ENCODE measurements at places on chromosomes 5 and 9.

DNA sequence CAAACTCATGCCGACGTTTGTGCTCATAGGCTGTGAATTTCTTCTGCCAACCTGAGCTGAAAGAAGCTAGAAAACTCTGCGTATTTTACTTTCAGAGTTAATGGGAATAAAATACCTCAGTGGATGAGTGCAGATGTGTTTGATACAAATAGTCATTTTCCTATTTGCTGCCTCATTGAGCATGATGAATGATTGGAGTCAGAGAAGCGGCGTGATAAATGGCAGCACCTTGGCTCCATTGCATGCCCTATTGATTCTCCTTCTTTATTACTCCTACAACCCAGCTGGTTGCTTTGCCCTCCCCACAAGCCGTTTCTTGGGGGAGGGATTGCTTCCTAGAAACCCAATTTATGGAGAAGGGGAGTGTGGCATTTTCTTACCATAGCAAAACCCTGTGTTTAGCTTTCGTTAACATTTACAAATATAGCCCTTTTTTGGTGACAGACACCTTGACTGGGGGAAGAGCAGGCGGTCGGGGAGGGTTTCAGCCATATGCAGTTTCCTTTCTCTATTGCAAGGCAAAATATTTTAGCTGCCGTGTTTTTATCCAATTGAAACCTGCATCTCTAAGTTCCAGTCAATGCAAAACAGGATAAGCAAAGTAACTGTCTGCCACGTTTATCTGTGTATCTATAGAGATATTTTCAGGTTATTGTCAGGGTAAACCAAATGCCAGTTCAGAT lies 93.1 kb upstream of the TBCA start:
- DNase-seq, result no peak

DNA sequence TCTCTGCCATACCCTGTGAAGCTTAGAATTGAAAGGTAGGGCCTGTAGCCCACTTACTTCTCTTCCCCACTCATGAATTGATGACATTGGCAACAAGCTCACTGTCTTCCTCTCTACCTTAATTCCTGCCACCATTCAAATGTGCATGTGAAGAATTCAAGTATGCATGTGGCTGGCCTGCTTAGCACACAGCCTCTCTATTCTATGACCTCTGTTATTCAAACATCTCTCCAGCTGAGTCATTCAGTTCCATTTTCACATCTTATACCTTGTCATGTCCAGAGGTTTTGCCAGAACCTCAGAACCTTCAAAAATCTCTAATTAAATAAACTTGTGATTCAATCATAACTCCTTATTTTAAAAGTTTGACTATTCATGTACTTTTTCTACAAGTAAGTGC lies 114.7 kb upstream of the MAN2A1 start:
- no peak for DNase-seq

- no peak for DNase-seq
These were observed 69.6 kb upstream of the TAF1L start for GRCh38 chr9:32705059-32705458.

DNA sequence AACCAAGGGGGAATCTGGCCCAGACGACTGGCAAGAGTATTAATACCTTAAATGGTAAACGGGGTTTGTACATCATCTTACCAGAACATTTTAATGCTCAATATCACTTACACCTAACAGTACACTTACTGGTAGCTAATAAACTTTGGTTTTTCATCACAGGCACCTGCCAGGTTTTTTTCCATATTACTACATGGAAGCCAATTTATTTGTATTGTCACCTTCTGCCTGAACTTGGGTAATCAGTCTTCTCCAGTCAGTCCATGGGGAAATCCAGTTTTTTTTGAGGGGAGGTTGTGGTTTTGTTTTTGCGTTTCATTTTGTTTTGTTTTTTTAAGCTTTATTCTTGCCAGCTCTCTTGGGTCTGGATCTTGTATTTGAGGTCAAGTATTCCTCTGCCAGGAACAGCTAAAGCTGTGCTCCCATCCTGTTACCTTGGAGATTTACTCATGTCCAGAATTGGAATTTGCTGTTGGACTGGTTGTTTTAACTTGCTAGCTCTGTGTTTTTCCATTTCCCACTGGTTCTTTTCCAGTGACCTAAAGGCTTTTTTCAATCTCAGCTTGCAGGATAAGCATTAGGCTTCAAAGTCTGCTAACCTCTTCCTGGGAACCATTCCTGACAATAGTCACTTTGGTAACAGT lies 11.1 kb upstream of the NADK2 start:
- DNase-seq, result no peak

DNA sequence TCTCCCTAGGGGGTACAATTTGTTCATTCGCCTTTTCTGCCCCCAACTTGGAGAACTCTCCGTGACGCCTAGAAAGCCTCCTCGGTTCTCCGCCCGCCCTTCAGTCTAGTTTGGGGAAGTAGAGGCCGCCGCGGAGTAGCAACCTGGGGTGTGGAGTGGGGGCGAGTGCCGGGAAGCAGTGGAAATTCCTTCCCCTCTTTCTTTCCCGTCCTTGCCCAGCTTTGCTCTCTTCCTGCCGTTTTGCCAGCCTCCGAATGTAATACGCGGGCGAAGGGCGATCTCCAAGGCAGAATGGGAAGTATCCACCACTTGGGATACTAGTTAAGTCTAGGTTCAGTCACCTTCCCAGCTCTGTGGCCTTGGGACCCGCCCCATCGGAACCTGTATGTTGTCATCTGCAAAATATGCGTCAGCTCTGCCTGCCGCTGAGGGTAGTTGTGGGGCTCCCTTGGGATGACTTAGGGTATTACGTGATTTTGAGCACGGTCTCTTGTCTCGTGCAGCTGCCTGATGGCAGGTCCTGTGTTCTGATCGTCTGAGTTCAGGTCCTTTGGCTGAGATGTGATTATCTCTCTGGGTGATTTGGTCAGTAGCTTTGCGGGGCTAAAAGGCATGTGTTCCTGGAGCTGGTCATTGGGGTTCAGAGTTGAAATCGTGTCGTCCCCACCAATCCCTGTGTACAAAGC lies 724 bp downstream of the PAM start:
- DNase-seq, result peak; percentile 88

GRCh38 chr5:160950311-160950710 lies 98.3 kb upstream of the ATP10B start:
- DNase-seq, result no peak

GRCh38 chr9:134698111-134698510 lies 56.5 kb downstream of the COL5A1 start:
- DNase-seq, result no peak

GRCh38 chr9:84024041-84024575 lies 43.5 kb downstream of the RMI1 start:
- DNase-seq, result no peak

DNA sequence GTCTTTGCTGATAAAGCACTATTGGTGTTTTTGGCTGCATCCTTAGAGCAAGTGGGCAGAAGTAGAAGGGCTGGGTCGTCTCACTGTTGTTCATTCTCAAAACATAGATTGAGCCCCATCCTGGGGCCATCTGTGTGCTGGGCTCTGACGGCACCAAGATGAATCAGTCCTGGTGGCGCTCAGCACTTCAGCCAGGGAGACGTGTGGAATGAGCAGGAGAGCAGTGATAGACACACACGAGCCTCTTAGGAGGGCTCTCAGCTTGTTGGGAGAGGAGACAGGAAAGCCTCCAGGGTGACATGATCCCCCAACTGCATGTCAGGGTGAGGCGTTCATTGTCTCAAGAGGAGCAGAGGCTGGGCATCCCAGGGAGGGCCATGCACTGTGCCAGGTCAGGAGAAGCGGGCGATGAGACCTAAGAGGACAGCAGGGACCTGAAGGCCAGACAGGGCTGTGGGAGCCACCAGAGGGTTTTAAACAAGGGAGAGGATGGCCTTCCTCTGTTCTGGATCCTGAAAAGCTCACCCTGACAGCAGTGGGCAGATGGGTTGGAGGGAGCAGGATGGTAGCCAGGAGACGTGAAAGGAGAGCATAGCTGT lies 115.8 kb downstream of the DAB2IP start:
- no peak for DNase-seq

DNA sequence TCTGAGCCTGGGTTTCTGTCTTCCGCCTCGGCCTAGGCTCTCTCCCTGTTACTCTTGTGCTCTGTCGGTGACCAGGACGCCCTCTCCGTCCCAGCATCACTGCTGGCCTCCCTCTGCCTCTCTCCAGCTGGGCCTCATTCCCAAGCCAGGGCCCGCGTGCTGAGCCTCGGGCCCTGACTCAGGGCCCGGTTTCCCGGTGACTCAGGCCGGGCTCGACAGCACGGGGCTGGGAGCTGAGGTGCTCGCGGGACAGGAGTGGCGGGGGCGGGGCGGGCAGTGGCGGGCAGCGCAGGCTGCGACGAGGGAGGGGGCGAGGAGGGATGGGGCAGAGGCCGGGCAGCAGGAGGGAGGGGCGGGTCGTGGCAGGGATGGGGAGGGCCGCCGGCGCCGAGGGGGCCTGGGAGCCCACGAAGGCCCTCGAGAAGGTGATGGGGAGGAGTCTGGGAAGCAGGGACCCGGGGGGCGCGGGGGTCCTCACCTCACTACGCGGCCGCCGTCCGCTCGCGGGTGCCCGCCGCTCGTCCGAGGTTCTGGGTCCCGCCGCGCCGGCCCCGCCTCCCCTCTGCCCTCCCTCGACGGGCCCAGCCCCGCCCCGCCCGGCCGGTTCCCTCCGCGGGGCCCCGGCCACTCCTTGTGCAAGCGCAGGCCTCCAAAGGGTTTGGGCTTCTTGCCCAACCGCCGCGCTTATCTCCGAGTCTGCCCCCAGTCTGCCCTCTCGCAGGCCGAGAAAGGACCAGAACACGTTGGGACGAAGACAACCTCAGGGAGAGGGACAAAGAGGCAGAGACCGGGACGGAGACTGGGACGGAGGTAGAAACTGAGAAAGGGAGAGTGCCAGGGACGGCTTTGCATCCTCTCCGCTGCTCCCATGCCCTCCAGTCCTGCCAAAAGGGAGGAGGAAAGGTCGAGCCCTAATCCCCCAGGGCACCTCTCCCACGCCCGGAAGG lies at the start of gene ARAP3:
Gene ARAP3, minus strand, starts transcription at position 536 of the 947 bp plus-strand sequence. CDS start 1,744 bp downstream, outside the sequence.
- DNase-seq, result peak; percentile 90

DNA sequence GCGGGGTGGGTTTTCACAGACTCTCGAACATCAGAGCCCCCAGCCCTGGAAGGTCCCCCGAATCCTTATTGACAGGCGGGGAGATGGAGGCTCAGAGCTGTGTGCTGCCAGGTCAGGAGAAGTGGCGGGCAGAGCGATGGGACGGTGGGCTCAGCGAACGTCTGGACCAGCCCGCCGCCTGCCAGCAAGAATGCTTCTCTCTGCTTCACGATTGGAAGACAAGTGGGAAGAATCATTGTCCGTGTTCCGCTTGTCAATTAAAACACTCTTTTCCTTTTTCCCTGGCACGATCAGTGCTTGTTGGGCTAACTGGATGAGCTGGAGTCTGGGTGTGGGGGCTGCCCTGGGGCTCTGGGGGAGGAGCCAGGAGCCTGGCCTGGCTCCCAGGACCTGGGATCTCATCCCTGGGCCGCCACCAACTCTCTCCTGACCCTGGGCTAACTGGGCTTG lies 1.6 kb downstream of the COL5A1 start:
- no peak for DNase-seq

- DNase-seq, result no peak
These were observed 4.8 kb upstream of the ENTPD2 start for GRCh38 chr9:137058521-137059234.

DNA sequence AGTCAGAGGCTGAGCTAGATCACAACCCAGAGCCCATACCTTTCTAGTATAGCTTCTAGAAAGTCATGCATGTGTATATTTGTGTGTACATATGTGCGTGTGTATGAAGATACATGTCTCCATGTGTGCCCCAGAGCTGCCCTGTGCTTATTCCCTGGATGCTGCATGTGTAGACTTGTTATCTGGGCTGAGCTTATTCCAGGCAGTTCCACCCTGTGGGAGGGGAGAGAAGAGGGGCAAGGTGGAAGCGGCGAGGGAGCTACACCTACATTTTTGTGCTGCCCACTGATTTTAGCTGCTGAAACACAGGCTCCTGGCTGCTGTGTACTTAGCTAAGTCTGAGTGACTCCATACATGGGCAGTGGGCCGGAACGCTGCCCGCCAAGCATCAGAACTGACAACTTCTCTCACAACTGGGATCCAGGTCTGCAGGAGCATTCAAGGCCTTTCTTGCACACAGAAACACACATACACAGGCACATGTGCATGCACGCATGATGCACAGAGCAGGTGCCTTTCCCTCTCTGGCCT lies 38.0 kb upstream of the XPA start:
- DNase-seq, result no peak

- DNase-seq, result peak; percentile 51
These were observed 96.8 kb downstream of the C9orf50 start for GRCh38 chr9:129523943-129524581.

- peak; percentile 88 for DNase-seq
These were observed 796 bp upstream of the GADD45G start for GRCh38 chr9:89603767-89604665.

DNA sequence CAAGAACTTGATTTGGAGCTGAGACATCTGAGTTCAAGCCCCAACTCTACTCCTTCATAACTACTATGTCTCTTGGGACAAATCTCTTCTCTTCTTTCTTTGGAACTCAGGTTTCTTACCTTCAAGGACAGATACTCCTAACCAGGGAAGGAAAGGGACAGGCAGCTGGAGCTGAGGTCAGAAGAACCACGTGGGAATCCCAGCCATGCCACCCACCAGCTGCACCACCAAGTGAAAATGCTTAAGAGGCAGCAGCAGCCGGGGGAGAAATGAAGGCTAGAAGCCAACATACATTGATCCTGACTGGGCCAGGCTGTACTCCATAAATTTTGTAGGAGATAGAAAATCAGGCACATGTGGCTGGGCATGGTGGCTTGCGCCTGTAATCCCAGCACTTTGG lies 9.6 kb upstream of the OR5C1 start:
- DNase-seq, result no peak

All from sigmoid colon (tissue), 7 donors.